ENCODE measurements at places on chromosomes 1 and 21.

- DNase-seq, result no peak
These were observed 23.5 kb downstream of the PLA2G2D start for GRCh38 chr1:20095564-20096434.

GRCh38 chr1:167137332-167137781 is 43.5 kb downstream of the STYXL2 start:
- no peak for DNase-seq

- no peak for DNase-seq
These were observed 19.3 kb downstream of the SMYD2 start for GRCh38 chr1:214300149-214300780.

DNA sequence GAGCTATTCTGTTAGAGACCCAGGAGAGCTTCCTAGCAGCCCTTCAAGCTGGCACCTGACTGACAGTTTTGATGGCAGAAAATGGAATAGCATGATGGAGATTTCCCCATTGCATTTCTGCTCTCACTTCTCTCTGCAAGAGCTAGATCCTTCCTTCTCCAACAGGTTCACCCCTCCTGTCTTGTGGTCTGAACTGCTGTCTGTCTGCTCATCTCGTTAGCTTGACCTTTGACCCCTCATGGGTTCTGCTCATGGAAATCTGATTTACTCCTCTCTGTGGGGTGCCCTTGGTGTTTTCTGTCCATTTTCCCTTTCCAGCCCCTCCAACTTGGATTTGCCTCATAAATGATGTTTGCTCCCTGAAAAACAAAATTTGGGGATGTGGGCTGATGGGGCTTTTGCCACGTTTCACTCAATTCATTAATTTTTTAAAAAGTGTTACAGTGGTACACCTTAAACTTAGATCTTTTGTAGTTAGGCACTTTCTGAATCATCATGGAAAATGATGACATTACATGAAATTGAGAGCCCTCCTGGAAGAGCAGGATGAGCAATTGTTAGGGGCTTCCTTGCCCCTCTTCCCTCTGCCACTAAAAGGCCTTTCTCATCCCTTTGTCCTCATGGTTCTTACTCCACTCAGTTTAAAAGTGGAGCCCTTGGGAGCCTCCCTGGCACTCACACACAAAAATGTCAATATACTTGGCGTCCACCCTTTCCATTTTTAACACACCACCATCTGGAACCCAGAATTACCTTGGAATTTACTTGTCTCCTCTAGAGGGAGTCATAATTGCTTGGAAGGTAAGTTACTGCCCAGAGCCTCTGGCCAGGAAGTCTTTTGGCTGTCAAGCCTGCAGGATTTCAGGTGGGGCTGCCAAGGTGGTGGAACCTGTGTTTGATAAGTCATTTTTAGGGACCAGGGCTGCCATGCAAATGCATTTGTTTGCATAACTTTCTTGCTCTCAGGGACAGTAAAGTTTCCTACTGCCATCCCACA is 31.9 kb upstream of the IL19 start:
- DNase-seq, result no peak

DNA sequence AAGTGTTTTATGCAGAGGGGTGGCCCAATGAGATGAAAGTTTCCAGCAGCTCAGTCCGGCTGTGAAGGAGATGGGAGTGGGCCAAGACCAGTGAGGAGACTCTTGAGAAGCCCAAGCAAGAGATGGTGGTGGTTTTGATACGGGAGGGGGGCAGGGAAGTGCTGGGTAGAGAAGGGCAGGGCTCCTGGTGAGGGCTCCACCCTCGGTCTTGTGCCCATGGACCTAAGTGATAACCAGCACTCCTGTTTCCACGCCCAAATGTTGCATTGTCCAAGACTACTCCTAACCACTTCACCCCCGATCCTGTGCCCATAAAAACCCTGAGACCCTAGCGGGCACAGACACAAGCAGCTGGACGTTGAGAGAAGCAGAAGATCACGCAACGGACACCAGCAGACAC is 140.9 kb downstream of the MIS18A start:
- DNase-seq, result no peak

DNA sequence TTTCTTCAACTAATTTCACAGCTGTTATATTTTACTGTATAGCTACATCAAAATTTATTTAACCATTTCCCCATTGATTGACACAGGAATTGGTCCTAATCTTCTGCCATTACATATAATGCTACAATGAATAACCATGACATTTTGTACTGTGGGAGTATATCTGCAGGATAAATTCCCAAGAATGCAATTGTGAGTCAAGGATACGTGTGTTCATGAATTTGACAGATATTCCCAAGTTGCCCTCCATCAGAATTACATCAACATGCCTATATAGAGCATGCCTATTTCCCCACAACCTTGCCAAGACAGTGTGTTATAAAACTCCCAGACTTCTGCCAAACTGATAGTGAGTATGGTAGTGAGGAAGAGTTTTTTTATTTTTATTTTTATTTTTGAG is 2.7 kb upstream of the TIE1 start:
- DNase-seq, result no peak

- no peak for DNase-seq
These were observed 496 bp downstream of the PRR9 start for GRCh38 chr1:153217744-153218416.

DNA sequence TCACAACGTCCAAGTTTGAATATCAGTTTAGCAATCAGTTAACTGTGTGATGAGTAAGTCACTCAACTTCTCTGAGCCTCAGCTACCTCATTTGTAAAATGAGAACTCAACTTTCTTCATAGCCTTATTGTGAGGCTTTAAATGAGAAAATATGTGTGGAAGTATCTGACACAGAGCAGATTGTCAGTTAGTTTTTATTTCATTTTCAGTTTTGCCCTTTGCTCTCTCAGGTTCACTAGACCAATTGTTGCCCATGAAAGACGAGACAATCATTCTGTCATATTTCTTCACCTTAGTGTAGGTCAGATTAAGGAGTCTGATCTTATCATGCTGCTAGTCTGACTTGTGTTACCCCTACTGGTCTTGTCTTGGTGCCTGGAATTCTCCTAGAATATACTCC is 232.8 kb upstream of the PTBP2 start:
- DNase-seq, result no peak

DNA sequence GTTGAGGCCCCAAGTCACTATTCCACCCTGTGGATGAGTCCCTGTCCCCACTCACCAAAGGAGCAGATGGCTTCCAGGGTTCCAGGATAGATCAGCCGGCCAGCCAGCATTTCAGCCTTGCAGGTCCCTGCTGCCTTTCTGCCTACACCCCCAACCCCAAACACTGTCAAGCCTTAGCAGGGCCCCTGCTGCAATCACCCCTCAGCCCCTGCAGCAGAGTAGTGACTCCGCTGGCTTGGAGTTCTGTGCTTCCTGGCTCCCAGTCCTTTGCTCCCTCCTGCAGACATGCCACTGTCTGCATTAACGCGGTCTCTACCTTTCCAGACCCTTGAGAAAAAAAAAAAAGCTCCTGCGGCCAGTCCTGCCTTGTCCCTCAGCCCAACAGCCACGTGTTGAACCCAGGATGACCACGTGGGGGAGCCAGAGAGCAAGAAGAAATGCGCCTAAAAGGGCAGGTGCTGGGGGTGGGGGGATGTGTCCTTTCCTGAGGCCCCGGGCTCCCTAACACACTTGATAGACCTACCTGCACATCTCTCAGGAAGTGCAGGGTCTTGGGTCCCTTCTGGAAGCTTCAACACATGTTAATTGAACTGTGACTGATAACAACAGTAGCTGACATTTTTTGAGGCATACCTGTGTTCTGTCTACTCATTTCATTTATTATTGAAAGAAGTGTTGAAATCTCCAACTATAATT is 37.4 kb downstream of the RASSF5 start:
- peak; percentile 80 for DNase-seq

DNA sequence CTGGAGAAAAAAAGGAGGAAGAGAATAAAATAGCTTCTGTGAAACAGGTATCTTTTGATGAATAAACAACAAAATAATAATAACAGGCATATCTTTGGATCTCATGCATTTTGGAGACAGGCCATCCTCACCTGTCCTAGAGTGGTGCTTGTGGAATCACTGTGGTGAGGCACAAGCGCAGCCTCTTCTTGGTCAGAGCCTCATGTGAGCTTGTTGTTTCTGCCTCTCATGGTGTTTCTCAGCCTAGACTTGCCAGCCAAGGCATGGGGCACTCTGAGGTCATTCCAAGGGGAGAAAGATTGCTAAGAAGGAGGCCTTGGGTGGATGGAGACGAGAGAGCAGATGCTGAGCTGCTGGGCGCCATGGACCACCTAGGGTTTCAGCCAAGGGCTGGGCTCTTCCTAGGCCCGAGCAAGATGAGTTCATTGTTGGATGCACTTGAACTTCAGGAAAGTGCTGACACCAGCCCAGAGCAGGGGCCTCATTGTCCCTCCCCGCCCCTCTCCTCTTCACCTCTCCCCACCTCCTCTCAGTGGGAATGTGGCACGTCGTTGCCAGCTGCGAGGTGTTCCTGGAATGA is 49.5 kb downstream of the ATP5PO start:
- no peak for DNase-seq

- DNase-seq, result no peak
These were observed 39.3 kb downstream of the TBX15 start for GRCh38 chr1:118948846-118949245.

GRCh38 chr1:229694053-229694693 is 68.1 kb downstream of the URB2 start:
- DNase-seq, result no peak

DNA sequence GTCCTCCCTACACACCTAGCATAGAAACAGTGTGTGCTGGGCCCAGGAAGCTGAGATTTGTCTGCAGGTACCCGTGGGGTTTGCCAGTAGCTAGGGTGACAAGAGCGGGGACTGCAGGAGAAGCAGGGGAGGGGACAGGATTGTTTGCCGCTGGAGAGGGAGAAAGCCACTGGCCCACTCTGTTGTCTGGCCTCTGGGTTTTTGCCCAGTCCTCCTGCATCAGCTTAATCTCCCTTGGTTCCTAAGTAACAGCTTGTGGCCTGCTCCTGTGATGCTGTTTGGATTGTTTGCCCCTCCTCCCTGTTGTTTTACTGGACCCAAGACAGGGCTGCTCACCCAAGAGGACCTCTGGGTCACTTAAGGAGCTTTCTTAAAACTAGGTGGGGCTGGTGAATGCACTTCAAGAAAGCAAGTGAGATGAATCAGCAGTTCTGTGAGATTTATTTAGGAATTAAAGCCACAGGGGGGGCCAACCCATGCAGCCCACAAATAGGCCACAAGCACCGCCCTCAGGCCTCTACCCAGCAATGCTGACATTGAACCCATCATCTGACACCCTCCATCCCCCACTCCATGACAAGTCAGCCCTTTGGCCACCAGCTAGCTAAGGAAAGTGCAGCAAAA is 142.8 kb downstream of the ZZZ3 start:
- no peak for DNase-seq

GRCh38 chr1:225851805-225852204 is 30.4 kb downstream of the TMEM63A start:
- DNase-seq, result no peak

DNA sequence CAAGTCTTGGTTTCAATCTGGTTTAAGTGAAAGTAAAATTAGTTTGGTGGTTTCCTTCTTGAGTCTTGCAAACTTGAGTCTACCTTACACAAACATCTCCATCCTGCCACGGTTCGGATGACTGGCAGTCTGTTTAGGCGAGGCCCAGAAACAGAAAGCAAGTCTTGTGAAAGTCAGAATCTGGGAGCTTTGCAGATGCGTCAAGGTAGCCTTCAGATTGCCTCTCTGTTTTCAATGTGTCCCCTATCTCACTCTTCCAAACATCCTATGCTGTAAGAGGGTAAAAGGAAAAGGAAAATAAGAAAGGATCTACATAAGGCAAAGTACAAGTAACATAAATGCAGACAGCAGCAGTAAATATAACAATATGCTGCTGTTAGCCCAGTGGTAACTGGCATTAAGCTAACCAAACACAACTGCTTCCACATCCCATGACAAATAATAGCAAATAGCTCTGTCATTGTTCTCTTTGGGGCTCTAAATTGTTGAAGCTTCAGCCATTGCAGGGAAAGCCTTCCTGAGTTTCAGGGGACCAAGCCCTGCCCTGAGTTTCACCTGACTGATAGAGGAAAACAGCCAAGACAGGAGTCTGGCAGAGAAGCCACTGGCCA is 26.2 kb upstream of the C1orf105 start:
- peak; percentile 46 for DNase-seq

- no peak for DNase-seq
These were observed 55.9 kb upstream of the RCC1 start for GRCh38 chr1:28449904-28450303.

DNA sequence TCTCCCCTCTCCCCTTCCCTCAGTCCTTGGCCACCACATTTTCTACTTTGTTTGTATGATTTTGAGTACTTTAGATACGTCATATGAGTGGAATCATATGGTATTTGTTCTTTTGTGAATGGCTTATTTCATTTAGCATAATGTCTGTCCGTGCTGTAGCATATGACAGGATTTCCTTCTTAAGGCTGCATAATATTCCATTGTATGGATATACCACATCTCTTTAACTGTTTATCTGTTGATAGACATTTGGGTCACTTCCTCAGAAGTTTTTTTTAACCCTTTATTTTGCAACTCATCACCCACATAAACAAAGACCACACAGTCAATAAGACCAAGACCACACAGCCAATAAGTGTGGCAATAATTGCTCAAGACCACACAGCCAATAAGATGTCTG is 24.9 kb downstream of the FAM163A start:
- no peak for DNase-seq

DNA sequence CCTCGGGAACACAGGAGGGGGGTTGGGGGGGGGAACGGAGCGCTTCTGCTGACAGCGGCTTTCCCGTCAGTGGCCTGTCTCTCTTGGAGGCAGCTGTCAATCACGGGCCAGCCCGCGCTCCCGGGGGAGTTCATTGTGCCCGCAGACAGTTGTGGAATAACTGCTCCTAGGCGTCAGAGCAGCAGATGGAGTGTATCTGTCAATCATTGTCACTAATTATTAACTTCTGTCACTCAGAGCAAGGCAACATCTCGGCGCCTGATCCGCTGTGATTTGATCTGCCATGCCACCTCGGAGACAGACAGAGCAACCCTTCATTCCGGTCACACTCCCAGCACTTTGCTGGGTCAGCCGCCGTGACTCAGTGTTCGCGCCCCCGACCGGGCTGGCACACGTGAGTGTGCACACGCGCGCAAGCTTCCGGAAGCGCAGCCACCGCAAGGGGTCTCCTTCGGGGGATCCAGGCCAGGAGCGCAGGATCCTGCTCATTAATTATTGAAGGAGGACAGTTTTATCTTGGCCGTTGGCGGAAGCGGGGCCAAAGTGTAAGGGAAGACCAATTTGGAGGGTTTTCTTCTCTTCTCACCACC is 75.8 kb downstream of the RRAGC start:
- DNase-seq, result no peak

All from stimulated activated naive CD4-positive, alpha-beta T cell (primary cell).